T1000 (cell line): ENCODE measurements at places on chromosomes 7 and 10.

DNA sequence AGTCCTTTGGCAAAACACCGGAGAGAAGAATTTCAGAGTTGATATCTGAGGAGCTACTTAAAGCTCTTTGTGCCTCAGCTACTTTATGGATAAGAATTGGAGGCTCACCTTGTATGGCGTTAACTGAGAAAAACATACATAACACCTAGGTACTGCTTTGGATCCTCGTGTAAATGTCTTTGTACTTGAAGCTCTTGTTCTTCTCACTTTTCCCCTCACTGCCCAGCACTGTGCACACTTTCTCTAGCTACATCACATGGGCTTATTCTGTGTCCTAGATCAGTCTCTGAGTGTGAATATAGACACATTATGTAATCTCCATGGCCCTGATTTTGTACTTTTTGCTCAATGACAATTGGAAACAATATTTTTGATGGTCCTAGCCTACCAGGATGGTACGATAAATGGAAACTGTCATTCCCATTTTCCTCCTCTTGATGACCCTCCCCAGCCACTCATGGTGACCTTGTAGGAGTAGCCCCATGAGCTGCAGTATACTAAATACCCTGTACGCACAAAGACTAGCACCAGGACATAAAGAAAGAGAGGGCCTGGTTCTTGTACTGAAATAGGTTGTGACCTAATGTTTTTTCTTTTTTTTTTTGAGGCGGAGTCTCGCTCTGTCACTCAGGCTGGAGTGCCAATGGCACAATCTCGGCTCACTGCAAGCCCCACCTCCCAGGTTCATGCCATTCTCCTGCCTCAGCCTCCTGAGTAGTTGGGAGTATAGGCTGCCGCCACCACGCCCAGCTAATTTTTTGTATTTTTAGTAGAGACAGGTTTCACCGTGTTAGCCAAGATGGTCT, 22.1 kb downstream of the STAMBPL1 start:
- no peak for DNase-seq

DNA sequence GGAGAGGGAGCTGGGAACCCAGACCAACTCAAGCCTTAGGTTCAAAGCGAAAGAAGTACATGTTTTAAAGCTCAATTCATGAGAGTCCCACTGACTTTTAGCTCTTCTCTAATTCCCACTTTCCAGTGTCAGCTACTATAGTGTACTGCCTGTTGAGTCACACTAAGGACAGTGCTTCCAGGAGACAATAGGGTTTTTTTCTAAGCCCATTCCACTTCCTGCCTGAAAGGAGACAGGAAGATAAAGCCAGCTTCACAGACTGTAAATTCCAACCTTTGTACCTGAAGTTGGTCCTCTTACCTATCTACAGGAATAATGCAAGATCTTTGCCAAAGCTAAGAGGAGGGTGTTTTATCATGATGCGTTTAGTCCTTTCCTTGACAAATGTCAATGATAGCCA, 4.4 kb downstream of the MSRB2 start:
- no peak for DNase-seq

DNA sequence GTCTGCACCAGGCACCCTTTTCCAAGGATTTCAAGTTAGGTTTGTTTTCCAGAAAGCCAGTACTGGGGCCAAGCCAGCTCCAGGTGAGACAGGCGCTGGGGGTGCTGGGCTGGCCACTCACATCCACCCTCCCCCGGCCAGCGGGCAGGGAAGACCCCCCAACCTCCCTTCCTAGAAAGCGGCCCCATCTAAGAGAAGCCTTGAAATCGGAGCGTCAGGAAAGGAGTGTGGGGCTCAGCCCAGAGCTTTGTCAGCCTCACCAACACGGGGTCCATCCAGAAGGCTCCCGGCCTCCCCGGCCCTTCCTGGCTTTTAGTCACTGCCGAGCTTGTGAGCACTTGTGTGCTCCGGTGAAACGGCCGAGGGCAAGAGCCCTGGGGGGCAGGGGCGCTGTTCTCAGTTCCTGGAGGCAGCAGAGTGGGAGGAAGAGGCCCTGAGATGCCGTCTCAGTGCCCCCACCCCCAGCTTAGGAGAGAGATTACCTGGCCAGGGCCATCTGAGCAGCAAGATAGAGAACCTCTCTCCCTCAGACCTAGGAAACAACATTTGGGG, 39.6 kb downstream of the PDGFA start:
- no peak for DNase-seq

DNA sequence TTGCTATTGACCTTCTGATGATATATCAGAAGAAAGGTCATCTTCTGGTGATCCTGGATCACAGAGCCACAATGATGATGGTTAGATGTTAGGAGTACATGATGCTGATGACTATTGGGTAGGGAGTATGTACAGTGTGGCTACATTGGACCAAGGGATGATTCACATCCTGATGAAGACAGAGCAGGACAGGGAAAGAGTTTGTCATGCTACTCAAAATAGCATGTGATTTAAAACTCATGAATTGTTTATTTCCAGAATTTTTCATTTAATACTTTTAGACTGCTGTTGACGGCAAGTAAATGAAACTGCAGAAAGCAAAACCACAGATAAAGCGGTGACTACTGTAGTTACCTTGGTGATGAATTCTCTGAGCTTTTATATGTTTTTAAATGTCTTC, 397.3 kb downstream of the PPP1R3A start:
- no peak for DNase-seq

GRCh38 chr7:34054075-34054474, 148.7 kb downstream of the BMPER start:
- DNase-seq = no peak

DNA sequence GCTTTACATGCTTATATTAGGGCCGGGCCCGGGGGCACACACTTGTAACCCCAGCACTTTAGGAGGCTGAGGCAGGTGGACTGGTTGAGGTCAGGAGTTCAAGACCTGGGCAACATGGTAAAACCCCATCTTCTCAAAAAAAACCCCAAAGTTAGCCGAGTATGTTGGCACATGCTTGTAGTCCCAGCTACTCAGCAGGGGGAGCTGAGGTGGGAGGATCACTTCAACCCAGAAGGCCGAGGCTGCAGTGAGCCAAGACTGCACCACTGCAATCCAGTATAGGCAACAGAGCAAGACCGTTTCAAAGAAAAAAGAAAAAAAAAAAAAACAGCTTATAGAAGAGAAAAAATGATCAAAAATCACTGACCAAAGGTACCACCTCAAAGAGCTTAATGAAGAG, 63.1 kb downstream of the AMZ1 start:
- DNase-seq = no peak
